ENCODE measurements at places on chromosomes 6 and 20.

DNA sequence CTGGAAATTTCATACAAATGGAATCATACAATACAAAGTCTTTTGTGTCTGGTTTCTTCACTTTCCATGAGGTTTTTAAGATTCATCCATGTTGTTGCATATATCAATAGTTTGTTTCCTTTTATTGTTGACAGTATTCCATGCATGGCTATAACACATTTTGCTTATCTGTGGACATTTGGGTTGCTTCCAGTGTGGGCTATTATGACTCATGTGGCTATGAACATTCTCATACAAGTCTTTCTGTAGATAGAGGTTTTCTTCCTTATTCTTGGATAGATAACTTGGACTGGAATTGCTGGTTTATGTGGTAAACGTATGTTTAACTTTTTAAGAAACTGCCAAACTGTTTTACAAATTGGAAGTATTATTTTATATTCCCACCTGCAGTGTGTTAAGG lies 30.0 kb upstream of the KIF6 start:
- DNase-seq, result no peak

- DNase-seq, result no peak
These were observed 593.1 kb upstream of the GJE1 start for GRCh38 chr6:141539617-141540016.

- DNase-seq, result peak; percentile 76
These were observed 3.4 kb upstream of the TUBB2B start for GRCh38 chr6:3230900-3231246.

DNA sequence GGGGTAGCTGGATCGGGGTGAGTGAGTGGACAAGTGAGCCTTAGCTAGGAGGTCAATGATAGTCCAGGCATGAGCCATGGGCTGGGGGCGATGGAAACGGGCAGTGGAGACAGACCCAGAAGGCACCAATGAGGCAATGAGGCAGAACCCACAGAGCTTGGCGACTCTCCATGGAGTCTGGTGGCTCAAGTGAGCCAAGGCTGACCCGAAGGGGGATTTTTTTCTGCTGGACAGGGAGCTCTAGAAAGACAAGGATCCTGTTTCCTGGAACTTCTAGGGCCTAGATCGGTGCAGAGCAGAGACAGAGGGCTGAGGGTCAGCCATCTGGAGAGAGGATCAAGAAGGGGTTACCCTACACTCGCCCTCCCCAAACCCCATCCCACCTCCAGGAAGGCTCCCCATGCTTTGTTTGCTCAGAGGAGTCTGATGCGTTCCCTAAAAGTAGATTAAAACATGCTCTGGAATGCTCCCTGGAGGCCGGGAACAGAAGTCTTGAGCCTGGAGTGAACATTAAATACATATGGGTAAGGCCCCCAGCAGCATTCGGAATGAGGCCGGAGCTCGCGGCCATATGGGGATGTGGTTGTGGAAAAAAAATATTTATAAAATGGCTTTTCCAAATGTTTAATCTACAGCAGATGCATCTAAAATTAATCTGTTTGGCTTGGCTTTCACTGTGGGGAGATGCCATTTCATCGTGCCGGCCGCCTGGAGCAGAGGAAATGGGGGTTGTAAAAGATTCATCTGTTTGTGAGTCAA lies 237.8 kb upstream of the PMEPA1 start:
- DNase-seq, result no peak

GRCh38 chr6:90414352-90414751 lies 117.7 kb upstream of the BACH2 start:
- DNase-seq, result no peak

GRCh38 chr6:95543798-95544197 lies 33.5 kb upstream of the MANEA start:
- no peak for DNase-seq

- no peak for DNase-seq
These were observed 10.9 kb upstream of the ZNF831 start for GRCh38 chr20:59152559-59153354.

DNA sequence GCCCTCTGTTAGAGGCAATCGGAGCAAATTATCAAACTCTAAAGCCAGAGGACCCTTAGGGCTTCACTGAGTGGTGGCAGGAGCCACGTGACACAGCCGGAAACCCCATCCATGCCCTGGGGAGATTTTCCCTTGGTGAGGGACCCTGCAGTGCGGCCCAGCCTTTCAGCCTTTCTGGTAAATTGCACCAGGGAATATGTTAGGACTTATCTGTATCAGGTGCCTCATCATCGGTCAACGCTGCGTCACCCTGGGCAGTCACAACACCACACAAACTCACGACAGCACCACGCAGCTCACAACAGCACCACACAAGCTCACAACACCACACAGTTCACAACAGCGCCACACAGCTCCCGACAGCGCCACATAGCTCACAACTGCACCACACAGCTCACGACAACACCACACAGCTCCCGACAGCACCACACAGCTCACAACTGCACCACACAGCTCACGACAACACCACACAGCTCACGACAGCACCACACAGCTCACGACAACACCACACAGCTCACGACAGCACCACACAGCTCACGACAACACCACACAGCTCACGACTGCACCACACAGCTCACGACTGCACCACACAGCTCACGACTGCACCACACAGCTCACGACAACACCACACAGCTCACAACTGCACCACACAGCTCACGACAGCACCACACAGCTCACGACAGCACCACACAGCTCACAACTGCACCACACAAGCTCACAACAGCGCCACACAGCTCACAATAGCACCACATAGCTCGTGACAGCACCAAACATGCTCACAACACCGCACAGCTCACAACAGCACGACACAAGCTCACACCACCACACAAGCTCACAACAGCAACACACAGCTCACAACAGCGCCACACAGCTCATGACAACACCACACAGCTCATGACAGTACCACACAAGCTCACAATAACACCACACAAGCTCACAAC lies 199.0 kb downstream of the DLL1 start:
- DNase-seq, result no peak

DNA sequence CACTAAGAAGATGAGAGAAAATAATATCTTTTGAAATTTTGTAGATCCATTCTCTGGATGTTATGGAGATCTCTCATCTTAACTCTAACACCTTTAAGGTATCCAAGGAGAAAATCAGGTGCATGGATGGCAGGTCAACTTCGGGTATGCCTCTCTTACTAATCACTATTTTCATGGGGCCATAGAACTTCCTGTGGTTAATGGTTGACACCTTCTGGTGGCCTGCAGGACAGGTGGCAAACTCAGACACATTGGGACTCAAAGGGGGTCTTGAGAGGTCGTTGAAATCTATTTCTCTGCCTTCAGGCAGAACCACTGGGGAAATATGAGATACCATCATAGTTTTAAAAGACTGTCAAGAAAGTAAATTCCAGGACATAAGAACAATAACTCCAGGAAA lies 76.5 kb downstream of the ADAT2 start:
- no peak for DNase-seq

- no peak for DNase-seq
These were observed 192.6 kb upstream of the VGLL2 start for GRCh38 chr6:117072781-117073180.

- DNase-seq, result no peak
These were observed 828 bp downstream of the ASCC3 start for GRCh38 chr6:100880149-100880852.

DNA sequence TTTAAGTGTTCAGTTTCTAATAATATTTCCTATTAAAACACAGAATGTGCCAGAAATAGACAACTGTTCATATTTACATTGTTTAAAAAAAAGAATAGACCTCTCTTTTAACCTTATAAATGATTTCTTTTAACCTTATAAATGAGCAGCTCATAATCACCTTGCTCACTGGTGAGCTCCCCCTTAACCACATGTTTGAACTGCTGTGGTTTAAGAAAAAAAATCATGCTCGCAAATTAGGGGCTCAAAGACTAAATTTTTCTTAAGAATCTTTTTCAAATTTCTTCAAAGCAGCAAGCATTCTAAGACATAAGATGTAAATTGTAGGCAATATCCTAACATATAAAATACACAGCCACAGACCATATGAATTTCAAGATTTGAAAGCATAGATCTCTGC lies 32.8 kb downstream of the FAM8A1 start:
- DNase-seq, result no peak

DNA sequence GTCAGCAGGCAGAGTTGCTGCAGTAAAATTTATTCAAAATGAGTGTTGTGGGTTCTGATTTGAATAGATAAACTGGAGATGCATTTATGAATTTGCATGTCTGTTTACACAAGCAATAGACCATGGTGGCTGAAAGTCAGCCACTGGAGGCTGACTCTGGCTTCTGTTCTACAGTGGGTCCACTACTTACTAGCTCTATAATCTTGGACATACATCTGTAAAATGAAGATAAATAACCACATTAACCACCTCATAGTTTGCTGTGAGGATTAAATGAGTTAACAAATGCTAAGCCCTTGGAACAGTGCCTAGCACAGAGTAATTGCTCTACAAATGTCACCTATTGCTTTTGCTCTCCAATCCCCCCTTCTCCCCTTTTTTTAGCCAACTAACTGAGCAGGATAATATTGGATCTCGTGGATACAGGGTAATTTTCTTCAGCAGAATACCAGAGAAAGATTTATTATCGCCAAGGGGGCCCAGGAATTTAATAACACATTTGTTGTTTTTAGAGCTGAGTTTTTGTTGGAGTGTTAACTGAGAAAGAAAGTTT lies 1.4 kb upstream of the PM20D2 start:
- DNase-seq, result no peak

- DNase-seq, result no peak
These were observed 21.9 kb downstream of the SAMD5 start for GRCh38 chr6:147530132-147531060.

DNA sequence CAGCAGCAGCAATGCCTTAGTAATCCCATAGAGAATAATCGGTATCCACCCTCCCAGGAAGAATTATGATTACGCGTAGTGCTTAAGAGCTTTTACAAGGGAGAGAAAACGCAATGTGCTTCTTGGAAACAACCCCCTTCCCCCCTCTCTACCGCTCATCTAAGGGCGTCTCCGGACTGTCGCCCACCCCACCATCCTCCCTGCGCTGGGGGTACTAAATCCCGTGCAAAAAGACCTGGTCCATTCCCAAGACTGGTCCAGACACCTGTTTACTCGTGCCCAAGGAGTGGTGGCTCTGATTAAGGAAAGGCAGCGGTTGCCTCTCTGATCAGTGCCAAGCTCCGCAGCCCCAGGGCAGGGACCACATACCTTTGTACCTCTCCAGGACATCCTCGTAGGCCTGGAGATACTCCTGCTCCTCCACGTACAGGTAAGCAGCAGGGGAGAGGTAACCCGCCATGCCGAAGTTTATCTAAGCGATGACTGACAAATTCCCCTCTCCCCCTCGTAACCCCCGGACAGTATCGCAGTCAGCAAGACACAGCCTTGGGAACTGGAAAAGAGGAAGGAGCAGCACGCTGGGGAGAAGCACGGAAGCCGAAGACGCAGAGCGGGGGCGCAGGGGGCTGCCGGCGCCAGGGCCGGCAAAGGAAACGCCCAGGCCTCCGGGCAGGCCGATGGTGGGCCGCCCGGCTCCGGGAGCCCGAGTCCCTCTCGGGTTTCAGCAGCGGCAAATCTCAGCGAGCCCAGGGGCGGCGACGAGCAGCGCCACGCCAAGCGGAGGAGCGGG lies 112.0 kb upstream of the BEND6 start:
- no peak for DNase-seq

- DNase-seq, result peak; percentile 27
These were observed 12.4 kb upstream of the DACT2 start for GRCh38 chr6:168332020-168332419.

DNA sequence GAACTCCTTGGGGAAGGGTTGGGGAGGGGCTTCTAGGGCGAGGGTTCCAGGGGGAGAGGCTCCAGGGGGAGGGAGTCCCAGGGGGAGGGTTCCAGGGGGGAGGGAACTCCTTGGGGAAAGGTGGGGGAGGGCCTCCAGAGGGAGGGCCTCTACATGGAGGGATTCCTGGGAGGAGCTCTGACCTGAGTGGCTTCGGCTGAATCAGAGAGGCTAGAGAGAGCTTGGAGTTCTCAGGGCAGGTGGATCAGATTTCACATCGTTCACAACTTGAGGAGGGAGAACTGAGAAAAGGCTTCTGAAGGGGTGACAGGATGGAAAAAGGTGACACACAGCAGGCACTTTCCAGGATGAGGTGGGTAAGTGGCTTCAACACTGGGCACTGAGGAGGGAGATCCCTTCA lies 49.1 kb downstream of the DAAM2 start:
- no peak for DNase-seq

DNA sequence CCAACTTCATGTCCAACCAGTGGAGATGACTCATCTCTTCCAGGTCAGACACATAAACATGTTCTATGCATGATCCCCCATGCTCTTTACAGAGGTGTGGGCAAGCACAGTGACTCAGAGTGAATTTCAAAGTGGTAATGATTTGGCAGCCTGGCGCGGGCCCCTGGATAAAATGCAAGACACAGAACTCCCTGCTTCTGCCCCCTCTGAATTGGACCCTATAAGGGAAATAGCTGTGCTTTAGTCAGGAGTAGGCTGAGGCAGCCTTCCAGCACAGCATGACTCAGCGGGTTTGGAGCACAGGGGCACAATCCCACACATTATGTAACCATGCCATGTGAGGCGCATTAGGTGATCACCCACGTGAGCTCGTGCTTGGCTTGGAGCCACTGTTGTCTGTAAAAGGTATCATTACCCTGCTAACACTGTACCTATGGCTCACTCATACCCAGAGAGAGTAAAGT lies 127.4 kb downstream of the C6orf118 start:
- DNase-seq, result no peak

- DNase-seq, result no peak
These were observed 9.0 kb downstream of the NFATC2 start for GRCh38 chr20:51533291-51534172.
